ENCODE measurements at places on chromosomes 4 and X.
A peak's percentile ranks its signal among the peaks of the same experiment; 100 is the strongest.

- no peak for DNase-seq
Observed at GRCh38 chr4:74111990-74112389, 13.0 kb upstream of the CXCL2 start.

- no peak for DNase-seq
Observed at GRCh38 chr4:10104211-10104990, 12.2 kb downstream of the WDR1 start.

DNA sequence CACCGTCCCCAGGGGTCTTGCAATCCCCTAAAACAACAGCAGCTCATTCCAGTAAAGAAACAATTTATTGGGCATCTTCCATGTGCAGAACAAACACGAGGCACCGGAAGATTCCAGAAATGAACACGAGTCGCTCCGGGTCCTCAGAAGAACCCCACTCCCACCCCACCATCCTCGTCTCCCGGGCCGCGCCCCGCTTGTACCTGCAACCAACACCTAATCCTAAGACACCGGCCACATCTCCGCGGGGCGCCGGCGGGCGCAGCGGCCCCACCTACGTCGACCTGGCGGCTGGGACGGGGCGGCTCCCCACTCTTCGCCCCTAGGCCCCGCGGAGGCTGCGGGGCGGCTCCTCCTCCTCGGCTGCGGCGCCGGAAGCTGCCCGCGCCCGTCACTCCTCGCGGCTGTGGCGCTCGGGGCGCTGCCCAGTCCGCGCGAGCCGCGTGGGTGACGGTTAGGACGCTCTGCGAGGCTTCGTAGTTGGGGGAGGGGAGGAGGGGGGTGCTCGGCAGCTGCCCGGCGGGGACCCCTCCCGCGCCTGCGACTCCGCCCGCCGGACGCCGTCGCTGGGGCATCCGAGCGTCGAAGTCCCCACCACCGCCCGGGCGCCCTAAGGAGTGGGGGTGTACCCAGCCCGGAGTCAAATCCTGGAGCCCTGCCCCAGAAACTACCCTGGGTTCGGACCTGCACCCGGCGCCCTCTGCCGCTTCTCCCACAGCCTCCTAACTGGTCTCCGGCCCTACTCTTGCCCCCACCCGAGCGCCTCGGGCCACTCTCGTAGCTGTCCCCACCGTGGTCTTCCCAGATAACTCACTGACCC, at the start of gene CCDC158:
TSS of gene CCDC158 (minus strand) at position 380 of the 820 bp plus-strand sequence. CDS start 17,934 bp downstream, outside the sequence.
- DNase-seq: peak; percentile 10

GRCh38 chr4:165662341-165662740, 210.7 kb upstream of the TLL1 start:
- no peak for DNase-seq

GRCh38 chr4:15805583-15806517, 27.7 kb downstream of the CD38 start:
- DNase-seq: no peak

- no peak for DNase-seq
Observed at GRCh38 chrX:28888416-28888815, 301.2 kb downstream of the IL1RAPL1 start.

GRCh38 chr4:90126805-90127204, 389 bp upstream of the CCSER1 start:
- no peak for DNase-seq

DNA sequence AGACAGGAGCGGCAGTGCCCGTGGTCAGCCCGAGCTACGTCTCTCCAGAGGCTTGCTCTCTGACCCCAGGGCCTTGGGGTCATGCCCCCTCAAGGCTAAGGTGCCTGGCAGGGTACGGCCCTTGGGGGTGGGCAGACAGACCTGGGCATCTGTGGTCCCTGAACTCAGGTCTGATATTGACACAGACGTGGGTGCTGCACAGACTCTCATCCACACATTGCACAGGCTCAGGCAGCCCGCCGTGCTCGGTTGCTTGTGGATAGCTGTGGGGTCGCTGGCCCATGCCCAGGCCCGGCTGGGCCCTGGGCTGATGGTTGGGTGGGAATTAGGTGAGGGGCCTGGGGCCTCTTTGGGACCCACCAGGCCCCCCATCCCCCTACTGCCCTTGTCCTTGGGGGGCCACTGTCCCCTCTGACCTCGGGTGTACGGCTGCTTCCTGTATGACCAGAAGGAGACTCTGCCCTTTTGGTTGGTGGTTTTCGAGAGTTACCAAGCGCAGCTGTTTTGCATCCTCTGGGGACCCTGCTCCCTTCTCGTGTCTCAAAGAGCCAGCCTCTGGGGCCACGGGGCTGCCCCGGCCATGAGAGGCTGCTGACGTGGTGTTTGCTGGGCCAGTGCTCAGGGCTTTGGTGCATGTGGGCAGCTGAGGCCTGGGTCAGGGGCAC, 10.1 kb downstream of the FGFRL1 start:
- no peak for DNase-seq

All from stimulated activated CD4-positive, alpha-beta T cell treated with anti-CD3 and anti-CD28 coated beads, Interleukin-4, amount 100 ng/mL, for 1 hour (primary cell).